EH (cell line): ENCODE measurements at places on chromosomes 16 and 17.

- DNase-seq = no peak
These were observed 187.2 kb downstream of the NTN1 start for GRCh38 chr17:9208381-9209105.

DNA sequence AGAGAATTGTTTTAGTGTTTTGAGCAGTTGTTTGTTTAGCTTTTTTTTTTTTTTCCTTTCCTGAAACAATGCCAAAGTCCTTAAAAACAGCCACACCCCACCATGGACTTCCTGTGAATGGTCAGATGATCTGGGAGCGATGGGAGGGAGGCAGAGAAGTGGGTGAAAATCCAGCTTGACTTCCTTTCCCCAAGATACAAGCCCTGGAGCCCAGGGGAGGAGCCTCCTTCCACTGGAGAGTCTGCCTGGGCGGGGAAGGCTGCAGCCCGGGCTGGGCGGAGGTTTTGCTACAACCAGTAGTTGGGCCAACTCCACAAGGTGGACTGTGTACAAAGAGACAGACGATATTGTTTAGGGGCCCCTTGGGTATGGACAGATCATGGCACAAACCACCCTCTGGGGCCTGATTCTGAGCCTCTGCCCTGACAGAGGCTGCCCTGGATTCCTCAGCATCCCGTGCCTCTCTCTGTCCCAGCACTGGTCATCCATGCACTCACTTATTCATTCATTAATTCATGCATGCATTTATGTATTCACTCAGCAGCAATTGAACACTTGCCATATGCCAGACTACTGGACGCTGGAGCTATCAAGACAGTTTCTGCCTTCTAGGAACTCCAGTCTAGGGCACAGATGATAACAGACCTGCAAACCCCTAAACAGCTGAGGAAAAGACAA, 29.8 kb downstream of the WSB1 start:
- peak; percentile 76 for DNase-seq

- peak; percentile 61 for DNase-seq
These were observed 13.6 kb downstream of the ZC3H7A start for GRCh38 chr16:11783319-11784037.

DNA sequence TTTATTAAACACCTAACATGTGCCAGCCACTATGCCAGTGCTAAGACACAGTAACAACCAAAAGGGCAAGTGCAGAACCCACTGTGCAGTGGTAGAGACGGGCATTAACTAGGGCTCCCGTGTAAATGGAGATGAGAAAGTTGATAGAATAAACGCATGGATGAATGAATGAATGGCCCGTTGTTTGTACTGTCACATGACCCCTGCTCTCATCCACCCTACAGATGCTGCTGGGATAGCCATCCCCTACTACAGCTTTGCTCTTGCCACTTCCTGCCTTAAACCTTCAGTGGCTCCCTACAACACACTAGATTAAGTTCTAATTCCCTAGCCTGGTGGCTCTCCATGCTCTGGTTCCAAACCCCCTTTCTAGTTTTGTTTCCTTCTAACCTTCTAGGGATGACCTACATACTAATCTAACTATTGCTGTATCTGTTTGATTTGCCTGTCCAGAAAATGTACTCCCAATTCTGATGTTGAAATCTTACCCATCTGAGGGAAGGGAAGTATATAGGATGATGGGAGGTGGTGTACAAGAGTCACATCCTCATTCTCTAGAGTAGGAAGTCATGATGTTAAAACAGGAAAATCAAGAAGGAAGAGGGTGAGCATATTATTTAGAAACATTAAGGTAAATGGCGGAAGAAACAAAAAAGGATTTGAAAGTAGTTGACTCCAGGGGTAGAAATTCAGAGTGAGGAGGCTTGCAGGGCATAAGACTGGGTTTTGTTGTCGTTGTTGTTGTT, 11.4 kb upstream of the TNRC6C start:
- no peak for DNase-seq

DNA sequence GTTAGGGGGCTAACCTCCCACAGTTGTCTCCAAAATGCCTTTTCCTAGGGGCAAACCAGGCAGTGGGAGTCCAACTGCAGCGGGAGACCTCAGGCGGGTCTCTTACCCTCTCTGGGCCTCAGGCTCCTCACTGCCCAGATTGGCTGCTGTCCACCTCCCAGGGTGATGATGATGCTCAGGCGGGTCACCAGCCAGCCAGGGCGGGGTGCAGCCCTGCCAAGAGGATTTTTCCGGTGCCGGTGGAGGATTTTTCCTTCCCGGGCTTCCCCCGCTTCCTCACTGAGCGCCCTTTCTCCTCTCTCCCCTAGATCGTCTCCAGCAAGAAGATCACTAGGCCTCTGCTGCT, 22.8 kb downstream of the CPNE2 start:
- DNase-seq = no peak

DNA sequence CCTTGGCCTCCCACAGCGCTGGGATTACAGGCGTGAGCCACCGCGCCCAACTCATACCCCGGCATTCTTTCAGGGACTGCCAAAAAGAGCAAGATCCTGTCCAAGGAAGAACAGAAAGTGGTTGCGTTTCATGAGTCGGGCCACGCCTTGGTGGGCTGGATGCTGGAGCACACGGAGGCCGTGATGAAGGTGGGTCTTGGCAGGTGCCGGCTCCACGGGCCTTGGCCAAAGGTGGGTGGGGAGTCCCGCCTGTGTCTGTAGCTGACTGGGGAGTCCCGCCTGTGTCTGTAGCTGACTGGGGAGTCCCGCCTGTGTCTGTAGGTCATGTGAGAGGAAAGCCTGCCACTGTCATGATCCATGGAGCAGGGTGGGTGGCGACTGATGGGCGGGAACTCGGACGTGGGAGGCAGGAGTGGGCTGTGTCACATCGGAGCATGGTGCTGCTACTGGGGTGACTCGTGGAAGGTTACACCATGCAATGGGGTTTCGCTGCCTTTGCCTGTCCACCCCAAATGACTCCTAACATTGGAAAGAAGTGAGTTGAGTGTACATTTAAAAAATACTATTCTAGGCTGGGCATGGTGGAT, 10.0 kb upstream of the RPL13 start:
- no peak for DNase-seq

DNA sequence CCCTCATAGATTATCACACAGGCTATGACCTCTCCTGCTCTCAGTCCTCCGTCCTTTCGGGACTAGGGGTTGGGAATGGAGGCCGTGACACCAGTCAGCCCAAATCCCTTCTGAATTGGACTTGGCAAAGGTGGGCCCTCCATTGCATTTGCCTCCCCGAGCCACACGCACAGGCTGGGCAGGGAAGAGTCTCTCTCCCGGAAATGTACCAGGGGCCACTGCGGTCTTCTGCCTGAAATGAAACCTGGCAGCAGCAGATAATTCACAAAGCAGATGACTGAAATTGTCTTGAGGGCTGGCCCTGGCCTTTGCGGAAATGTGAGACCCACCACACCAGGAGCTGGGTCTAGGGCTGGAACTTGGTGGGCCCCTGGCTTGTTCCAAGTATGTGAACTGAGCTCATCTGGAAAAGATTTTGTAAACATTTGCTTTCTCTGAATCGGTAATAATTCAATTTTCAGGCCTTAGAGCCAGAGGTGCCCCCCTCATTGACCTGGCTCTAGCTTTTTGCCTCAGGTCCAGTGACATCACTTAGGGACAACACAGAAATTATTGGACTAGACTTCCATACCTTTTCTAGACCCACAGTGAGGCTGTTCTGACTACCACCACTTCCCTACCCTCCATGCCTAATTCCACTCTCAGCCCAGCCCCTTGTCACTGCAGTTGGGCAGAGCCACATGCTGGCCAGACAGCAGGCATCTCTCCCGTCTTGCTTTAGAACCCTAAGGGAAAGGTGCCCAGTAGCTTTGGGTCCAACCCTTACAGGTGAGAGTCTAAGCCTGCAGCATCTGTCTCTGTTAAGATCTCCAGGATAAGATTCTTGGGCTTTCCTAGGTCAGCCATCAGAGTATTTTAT, 75.2 kb downstream of the CCDC182 start:
- DNase-seq = no peak

DNA sequence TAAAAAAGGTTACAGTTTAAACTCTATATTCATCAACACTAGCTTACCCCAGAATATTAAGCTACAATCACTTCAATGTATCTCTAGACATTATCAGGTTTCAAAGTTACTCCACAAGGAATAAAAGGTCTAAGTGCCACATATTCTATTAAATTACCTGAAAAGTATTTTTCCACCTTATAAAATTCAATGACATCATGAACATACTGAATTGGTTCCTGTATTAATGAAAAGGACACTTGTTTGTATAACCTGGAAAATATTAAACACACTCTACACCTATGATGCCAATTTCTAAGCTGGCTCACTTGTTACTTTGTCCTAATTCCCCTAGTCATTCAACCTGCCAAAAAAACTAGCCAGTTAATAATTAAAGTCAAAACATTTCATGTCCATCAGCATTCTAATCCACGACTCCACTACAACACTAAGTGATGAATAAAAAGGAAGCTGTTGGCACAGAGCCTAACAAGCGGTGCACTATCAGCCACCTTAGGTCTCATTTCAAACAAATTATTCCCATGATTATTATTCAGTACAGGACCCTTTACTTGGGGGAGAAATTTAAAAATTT, 12.2 kb downstream of the MED13 start:
- no peak for DNase-seq

GRCh38 chr17:42548070-42548837, 4.5 kb upstream of the HSD17B1 start:
- peak; percentile 45 for DNase-seq

DNA sequence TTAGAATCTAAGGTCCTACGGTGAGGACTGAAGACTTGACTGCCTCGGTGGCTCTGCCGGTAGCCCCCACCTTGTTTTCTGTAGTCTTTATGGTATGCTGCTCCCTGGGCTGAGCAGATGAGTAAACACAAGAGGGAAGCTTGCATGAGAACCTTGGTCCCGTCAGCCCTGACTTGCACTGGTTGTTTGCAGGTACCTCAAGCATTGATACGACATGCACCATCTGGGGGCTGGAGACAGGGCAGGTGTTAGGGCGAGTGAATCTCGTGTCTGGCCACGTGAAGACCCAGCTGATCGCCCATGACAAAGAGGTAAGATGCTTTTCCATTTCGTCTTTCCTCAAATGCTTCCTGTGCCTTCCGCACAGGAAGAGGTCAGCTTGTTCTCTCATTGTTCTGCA, 21.1 kb upstream of the TACO1 start:
- no peak for DNase-seq
